ENCODE measurements at places on chromosomes 7 and 10.

DNA sequence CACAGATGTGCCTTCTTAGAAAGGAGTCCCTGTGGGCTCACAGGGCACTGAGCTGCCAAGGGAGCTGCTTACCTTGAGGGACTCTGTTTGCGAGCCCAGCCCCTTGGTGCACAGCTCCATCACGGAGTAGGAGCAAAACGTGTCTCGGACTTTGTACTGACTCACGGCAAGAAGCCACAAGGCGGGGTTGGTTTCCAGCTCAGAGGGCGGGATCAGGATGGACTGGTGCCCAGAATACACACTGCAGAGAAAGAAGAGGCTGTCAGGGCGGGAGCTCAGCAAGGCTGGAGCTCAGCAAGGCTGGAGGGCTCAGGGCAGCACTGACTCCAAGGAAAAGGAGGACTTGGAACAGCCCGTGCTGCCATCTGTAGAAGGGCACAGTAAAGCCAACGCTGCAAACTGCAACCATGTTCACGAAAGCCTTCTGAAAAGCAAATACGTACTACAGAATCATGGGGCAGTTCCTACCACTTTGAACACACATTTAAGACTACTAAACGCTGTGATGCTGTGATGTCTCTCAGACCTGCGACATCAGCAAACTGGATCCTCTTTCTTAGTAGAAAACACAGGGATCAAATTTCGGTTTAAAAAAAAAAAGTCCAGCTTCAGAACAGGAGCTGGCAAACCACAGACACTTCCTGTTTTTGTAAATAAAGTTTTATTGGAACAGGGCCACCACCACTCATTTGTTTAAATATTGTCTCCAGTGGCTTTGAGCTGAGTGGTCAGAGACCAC, 194.3 kb downstream of the ZMYND11 start:
- DNase-seq = no peak

- DNase-seq = no peak
These were observed 1.0 kb downstream of the ASB15 start for GRCh38 chr7:123602648-123603047.

GRCh38 chr10:89646889-89647657, 2.0 kb upstream of the PANK1 start:
- no peak for DNase-seq

- DNase-seq = no peak
These were observed 15.1 kb downstream of the GATA3 start for GRCh38 chr10:8069627-8070026.

Measured in SK-N-SH (cell line).